ENCODE measurements at places on chromosomes 6 and 20.

DNA sequence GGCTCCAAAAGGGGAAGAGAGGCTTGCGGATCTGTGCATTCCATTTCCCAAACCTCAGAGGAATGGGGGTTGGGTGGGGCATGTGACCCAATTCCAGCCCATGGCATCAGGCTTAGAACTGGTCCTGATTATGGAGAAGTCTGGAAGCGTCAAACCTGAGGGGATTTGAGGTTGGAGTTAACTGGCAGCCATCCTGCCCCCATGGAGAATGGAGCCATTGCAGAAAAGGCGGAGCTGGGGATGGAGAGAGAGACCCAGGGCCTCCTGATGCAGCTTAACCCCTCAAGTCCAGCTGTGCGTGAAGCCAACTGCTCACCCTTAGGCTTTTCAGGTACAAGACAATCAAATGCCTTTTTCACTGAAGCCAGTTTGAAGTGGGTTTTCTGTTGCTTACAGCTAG lies 9.9 kb upstream of the SDCBP2 start:
- no peak for DNase-seq

DNA sequence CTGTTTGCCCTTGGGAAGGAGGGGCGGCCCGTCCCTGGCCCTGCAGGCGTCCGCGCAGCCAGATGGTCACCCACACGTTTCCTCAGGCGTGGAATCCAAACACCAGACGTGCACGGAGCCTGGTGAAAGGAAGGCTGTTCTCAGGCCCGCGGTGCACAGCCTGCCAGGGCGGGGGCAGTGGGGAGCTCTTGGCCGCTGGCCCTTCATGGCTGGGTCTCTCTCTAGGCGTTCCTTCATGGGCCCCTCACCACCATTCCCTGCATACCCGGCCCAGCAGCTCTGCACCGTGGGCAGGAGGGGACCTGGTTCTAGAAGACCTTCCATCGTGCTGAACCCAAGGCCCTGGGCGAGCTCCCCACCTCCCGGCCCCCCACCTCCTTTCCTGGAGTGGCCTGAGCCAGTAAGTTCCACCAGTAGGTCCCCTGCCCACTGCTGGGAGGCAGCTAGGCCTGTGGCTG lies 30.4 kb upstream of the SMOC2 start:
- DNase-seq, result no peak

GRCh38 chr6:21780141-21780540 lies 186.6 kb downstream of the SOX4 start:
- no peak for DNase-seq

DNA sequence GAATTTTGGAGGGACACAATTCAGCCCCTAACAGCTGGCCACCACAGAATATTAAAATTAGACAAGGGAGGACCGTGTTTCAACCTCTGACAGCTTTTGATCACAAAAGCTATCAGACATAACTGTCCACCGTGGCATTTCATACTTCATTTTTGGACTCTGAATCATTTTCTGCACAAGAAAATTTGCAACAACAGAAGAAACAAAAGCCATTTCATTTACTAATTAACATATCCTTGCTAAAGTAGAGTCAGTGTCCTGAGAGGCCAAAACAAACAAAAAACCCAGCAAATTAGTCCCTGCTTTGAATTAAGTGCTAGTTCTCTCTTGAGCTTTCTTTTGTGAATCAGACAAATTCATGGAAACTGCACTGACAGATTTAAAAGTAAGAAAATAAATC lies 17.6 kb upstream of the COL12A1 start:
- DNase-seq, result no peak

- DNase-seq, result no peak
Measured at GRCh38 chr6:110784610-110784979, 30.7 kb downstream of the CDK19 start.

DNA sequence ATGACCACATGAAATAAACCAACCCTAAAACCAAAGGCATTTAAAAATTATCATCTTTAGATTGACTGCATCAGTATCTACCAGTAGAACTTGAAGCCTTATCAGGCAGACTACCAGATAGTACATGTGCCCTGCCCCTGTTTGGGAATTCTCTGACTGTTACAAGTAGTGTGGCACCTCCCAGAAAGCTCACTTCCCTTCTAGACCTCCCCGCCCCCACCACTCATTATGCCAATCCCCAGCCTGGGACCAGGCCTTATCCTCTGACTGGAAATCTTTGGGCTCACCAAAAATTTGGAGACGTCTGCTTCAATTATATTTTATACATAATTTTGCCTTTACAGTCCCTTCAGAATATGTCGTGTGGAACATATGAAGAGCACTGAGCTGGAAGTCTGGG lies 155.6 kb downstream of the TFAP2B start:
- DNase-seq, result no peak

DNA sequence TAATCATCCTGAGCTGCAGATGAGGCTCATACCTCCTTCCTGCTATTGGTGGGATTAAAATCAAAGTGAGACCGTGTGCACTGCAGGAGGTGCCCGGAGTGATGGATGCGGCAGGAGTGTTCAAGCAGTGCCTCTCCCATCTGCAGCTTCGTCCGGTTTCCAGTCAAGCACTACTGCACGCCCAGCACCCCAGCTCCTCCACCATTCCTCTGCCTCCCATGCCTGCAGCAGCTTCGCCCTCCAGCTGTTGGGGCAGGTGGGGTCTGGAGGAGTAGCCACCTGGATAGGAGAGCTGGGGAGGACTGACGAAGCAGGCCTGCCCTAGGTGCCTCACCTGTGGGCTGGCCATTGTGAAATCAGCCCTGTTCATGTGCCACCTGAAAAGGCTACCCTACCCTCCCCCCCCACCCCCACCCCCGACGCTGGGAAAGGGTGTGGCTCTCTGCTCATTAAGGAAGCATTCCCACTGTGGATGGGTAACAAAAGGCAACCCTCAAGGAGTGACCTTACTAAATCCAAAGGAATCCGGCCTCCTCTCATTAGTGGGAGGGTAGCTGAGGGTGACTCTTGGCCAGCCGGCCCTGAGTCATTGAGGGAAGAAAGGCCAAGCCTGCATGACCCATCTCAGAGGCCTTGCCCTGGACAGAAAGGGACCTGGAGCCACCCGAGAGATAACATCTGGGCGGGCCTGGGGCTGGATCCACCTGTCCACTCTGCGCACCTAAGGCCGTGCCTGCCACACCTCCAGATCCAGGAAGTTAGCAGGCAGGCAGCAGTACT lies 115.9 kb upstream of the ARMC2 start:
- peak; percentile 18 for DNase-seq

DNA sequence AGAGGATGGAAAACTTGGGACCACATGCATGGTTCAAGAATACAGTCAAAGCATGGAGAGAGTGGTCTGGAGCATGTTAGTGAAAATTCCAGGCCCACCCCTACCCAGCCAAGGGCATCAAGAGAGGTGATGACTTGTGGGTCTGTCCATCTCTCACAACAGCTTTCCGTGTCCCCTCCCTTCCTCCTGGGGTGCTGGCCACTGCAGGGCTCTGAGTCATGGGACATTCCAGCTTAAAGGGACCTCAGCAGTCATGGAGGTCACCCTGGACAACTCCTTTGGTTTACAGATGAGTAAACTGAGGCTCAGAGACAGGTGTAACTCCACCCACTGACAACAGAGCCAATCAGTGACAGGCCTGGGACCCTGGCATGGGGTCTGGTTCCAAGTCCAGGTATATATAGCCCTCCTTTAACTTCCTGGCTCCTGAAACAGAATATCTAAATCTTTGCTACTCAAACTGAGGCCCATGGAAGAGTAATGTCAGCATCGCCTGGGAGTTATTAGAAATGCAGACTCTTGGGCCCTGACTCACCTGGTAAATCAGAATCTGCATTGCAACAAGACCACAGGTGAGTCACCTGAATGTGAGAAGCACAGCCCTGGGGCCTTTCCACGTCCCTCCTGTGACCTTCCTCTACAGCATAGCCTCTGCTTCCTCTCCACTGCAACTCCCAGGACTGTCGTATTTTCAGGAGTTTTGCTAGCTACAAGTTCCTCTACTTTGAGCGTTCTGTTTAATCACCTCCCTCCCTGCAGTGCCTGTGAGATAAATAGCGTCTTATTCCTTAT lies 170.2 kb downstream of the ZDHHC14 start:
- DNase-seq, result peak; percentile 23

- peak; percentile 22 for DNase-seq
Measured at GRCh38 chr20:34536798-34537394, 20.7 kb downstream of the DYNLRB1 start.

DNA sequence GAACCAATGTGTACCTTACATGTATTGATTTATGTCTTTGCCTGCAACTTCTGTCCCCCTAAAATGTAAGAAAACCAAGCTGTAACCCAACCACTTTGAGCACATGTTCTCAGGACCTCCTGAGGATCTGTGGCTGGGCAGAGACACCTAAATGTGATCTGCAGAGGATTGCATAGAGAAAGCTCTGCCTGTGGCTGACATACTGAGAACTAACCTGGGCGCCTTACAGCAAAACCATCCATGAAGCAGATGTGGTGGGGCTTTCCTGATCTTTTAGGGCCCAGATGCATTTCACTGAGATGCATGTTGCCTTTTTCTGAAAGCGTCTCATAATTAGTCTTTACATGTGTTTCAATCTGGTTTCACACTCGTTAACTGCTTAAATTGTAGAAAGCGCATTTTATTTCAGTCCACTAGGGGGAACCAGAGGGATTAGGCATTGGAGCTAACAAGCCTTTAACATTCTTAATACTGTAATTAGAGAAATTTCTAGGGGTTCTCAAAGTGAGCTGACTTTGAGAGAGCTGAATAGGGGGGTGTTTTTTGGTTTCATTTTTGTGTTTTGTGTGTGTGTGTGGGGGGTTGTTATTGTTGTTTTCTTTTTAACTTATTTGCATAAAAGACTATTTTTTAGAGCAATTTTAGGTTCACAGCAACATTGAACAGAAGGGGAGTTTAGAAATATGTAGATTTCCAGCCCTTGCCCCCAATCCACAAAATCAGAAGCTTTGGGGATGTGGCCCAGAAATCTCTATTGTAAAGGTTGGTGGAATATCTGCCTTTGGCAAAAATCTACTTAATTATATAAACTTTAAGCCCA lies 50.9 kb upstream of the FAM184A start:
- DNase-seq, result peak; percentile 84

- peak; percentile 61 for DNase-seq
Measured at GRCh38 chr6:20463396-20463795, 61.7 kb downstream of the E2F3 start.

DNA sequence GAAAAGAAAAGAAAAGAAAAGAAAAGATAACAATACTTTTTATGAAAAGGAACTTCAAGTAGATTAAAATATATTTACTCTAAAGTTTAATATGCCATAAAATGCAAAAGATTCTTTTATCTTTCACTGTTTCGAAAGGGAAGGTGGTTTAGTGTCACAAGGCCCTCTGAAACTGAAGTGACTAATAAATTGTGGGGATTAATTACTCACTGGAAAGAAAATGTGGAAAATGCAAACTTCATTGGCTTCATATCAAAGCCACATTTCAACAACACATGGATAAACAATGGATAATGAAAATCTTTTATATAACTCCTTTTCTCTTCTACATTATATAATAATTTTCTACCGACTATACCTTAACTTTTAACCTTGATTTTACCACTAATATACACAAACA lies 320.5 kb upstream of the RSPO3 start:
- DNase-seq, result no peak

GRCh38 chr6:166570929-166571713 lies 15.4 kb downstream of the RAMACL start:
- DNase-seq, result no peak

- DNase-seq, result no peak
Measured at GRCh38 chr6:21037453-21037852, 503.2 kb downstream of the CDKAL1 start.

DNA sequence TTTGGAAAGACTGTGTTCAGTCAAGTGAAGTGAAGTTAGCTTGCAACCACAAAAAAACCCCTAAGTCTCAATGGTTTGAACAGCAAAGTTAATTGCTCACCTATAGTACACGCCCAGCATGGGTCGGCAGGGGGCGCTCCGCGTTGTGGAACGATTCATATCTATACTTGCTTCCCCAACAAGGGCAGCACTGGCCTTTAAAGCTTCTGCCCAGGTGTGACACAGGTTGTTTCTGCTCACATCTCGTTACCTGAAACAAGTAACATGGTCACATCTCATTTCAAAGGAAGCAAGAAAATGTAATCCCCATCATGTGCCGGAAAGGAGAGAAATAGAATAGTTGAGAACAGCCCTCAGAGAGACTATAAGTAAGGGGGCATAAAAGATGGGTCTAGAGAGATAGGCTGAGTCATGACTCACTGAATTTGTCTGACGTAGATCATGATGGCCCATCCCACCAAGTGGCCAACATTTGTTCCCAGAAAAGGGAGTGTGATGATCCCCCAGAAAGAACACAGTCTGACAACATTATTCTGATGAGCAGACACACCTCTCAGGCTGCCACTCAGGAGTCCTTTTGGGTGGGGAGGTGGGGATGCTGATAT lies 29.0 kb downstream of the HNF4A start:
- peak; percentile 67 for DNase-seq

DNA sequence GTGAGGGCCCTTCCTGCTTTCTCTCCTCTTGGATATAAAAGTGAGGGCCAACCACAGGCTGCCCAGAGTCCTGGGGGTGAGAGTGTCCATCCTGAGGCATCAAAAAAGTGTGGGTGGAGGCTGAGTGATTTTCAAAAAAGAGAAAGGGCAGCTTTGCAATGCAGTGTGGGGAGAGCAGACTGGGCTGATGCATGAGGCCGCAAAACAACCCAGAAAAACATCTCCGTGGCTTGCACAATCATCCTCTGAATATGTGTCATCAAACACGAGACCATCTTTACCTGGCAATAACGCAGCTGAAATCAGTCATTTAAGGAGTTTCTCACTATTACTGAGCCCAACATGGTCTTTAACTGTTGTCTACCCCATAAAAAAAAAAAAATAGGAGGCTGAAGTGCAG lies 191.2 kb upstream of the SOX4 start:
- DNase-seq, result peak; percentile 4

- DNase-seq, result no peak
Measured at GRCh38 chr20:50327666-50328065, 137.0 kb downstream of the CEBPB start.

- no peak for DNase-seq
Measured at GRCh38 chr20:10715035-10715434, 41.2 kb upstream of the JAG1 start.

GRCh38 chr6:116629563-116629981 lies 13.3 kb downstream of the RSPH4A start:
- peak; percentile 61 for DNase-seq

DNA sequence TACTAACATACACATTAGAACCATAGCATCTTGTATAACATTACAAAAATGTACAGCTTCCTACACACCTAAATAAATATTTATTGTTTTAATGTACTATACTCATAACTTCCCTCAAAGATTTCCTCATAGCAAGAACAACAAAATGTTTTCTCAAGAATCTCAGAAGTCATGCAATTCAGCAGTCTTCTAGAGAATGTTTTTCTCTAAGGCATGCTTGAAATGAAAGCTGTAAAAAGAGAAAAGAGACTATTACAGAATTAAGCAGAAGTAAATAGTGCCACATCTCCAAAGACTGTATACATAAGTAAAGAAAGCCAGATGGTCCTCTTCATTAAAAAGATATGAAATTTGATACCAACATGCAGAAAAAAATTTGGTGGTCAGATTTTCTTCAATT lies 672.2 kb downstream of the EPM2A start:
- peak; percentile 5 for DNase-seq

DNA sequence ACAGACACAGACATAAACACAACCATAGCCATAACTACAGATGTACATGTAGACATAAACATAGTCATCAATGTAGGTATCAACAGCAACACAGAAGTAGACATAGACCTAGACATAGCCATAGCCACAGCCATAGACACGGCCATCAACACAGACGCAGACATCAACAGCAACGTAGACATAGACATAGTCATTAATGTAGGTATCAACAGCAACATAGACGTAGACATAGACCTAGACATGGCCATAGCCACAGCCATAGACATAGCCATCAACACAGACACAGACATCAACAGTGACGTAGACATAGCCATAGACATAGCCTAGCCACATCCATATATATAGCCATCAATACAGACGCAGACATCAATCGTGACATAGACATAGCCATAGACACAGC lies 258.3 kb upstream of the FOXQ1 start:
- no peak for DNase-seq
